ENCODE measurements at places on chromosomes 4 and X.

GRCh38 chrX:129636175-129636681 lies 18.5 kb downstream of the APLN start:
- no peak for DNase-seq

DNA sequence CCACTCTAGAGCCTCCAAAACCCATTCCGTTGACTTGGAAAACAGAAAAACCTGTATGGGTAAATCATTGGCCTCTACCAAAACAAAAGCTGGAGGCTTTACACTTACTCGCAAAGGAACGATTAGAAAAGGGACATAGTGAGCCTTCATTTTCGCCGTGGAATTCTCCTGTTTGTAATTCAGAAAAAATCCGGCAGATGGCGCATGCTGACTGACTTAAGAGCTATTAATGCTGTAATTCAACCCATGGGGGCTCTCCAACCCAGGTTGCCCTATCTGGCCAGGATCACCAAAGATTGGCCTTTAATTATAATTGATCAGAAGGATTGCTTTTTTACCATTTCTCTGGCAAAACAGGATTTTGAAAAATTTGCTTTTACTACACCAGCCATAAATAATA lies 60.8 kb downstream of the ZNF732 start:
- peak; percentile 13 for DNase-seq

GRCh38 chr4:10030972-10031667 lies 9.8 kb upstream of the SLC2A9 start:
- DNase-seq, result no peak

GRCh38 chrX:24153796-24154189 lies 4.3 kb downstream of the ZFX start:
- no peak for DNase-seq

DNA sequence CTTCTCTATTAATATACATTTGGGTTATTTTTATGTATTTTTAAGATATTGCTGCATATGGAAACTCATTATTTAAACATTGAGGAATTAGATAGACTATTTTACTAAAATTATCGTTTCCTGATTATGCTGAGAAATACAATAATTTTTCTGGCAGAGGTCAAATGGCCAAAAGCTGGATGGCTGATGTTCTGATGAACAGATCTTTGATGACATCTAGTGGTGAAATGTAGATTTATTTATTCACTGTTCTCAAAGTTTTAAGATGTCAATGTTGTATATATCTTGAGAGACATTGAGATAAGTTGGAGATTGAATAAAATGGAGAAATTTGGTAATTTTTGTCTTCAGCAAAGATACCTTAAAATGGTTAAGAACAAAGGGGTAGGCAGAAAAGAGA lies 96.2 kb downstream of the UGT8 start:
- no peak for DNase-seq
